ENCODE measurements at places on chromosomes 11 and 22. TPM values are rescaled to one million over a fixed set of nuclear protein-coding genes. Genes with fewer than 3 reads are reported as not detected.
A peak's percentile ranks its signal among the peaks of the same experiment; 100 is the strongest.

The TRAPPC4 gene
- total RNA-seq = 82.6 TPM

The OSM gene
- total RNA-seq = 1.2 TPM

The BTBD18 gene
- total RNA-seq = not detected

The NXPE4 gene
- total RNA-seq = 0.63 TPM

The KCNJ5 gene
- total RNA-seq = 6.5 TPM

The ART5 gene
- not detected for total RNA-seq

The IGLL1 gene
- total RNA-seq = not detected

The TMEM191C gene
- 1.4 TPM for total RNA-seq

The MYO7A gene
- total RNA-seq = 10.7 TPM

The ATG2A gene
- 26.9 TPM for total RNA-seq

The CNTN5 gene
- 0.66 TPM for total RNA-seq

- H3K4me3 ChIP-seq = no peak overlapping the region
- DNase-seq = no peak
- H3K27me3 ChIP-seq = no peaks in the 10 kb centered on the region
- H3K4me1 ChIP-seq = no peaks in the 10 kb centered on the region
- no peak overlapping the region for H3K27ac ChIP-seq
- H3K36me3 ChIP-seq = no peaks in the 10 kb centered on the region
Observed at GRCh38 chr11:28819741-28820140, 711.6 kb downstream of the METTL15 start.

GRCh38 chr11:18056561-18057181 is 10.6 kb upstream of the TPH1 start:
- H3K4me1 ChIP-seq = no peaks in the 10 kb centered on the region
- H3K27ac ChIP-seq = no peak overlapping the region
- no peak overlapping the region for H3K4me3 ChIP-seq
- no peaks in the 10 kb centered on the region for H3K27me3 ChIP-seq

- H3K27me3 ChIP-seq = no peaks in the 10 kb centered on the region
- no peaks in the 10 kb centered on the region for H3K36me3 ChIP-seq
- no peak overlapping the region for H3K4me3 ChIP-seq
- DNase-seq = no peak
- H3K27ac ChIP-seq = no peak overlapping the region
Observed at GRCh38 chr22:19275104-19275503, 16.4 kb downstream of the CLTCL1 start.

- DNase-seq = no peak
- peak overlapping the region; percentile 22 for H3K4me3 ChIP-seq
- no peaks in the 10 kb centered on the region for H3K27me3 ChIP-seq
- peaks cover 9% of the 10 kb centered on the region for H3K4me1 ChIP-seq
Observed at GRCh38 chr22:26485013-26485412, 1.3 kb downstream of the SRRD start.

- H3K4me1 ChIP-seq = peaks cover 2% of the 10 kb centered on the region
- no peaks in the 10 kb centered on the region for H3K27me3 ChIP-seq
- no peak overlapping the region for H3K4me3 ChIP-seq
- H3K27ac ChIP-seq = no peak overlapping the region
- peaks cover 2% of the 10 kb centered on the region for H3K36me3 ChIP-seq
Observed at GRCh38 chr11:121304759-121305158, 12.2 kb downstream of the SC5D start.

GRCh38 chr22:45292731-45293442 is 8.1 kb downstream of the UPK3A start:
- no peak for DNase-seq
- no peaks in the 10 kb centered on the region for H3K4me1 ChIP-seq
- no peak overlapping the region for H3K27ac ChIP-seq
- H3K4me3 ChIP-seq = no peak overlapping the region

DNA sequence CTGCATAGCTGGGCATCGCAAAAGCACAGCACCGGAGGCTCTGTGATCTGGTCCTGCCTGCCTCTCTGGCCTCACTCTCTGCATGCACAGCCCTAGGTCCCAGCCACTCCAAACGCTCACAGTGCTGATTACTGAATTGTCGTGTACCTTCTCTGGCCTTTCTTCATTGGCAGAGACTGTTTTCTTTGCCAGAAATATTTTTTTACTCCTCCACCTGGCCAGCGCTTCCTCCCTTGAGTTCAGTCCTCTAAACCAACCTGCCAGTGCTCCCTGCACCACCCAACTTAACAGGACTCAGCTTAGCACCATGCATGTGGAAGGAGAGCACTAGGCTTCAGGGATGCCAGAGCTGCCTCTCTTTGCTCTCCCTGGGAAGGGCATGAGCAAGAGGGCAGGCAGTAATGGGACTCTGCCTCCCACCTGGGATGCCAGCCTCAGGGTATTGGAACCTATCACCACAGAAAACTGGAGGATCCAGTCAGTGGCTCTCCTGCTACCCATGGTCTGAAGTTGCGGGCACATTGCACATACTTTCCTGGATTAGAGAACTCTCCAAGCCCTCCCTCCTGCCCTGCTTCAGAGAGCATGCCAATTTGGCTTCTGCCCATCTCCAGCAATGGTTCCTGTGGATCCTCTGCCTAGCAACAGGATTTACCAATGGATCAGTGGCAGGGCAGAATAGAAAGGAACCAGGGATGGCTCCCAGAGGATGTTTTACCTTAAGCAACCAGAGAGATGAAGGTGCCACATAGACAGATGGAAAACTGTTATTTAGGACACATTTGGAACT is 37.0 kb upstream of the GNAZ start:
- H3K4me1 ChIP-seq = no peaks in the 10 kb centered on the region
- DNase-seq = no peak
- H3K4me3 ChIP-seq = no peak overlapping the region
- no peaks in the 10 kb centered on the region for H3K36me3 ChIP-seq
- H3K27me3 ChIP-seq = no peaks in the 10 kb centered on the region

GRCh38 chr22:21758091-21758864 is 22.7 kb upstream of the YPEL1 start:
- no peak for DNase-seq
- H3K27ac ChIP-seq = no peak overlapping the region
- H3K27me3 ChIP-seq = no peaks in the 10 kb centered on the region
- H3K4me3 ChIP-seq = no peak overlapping the region

- no peaks in the 10 kb centered on the region for H3K4me1 ChIP-seq
- H3K27ac ChIP-seq = no peak overlapping the region
- no peak for DNase-seq
- H3K4me3 ChIP-seq = no peak overlapping the region
Observed at GRCh38 chr11:85316967-85317366, 310.2 kb downstream of the DLG2 start.

GRCh38 chr11:12897390-12897789 is 111.7 kb upstream of the RASSF10 start:
- no peaks in the 10 kb centered on the region for H3K4me1 ChIP-seq
- no peaks in the 10 kb centered on the region for H3K36me3 ChIP-seq
- no peak overlapping the region for H3K4me3 ChIP-seq

DNA sequence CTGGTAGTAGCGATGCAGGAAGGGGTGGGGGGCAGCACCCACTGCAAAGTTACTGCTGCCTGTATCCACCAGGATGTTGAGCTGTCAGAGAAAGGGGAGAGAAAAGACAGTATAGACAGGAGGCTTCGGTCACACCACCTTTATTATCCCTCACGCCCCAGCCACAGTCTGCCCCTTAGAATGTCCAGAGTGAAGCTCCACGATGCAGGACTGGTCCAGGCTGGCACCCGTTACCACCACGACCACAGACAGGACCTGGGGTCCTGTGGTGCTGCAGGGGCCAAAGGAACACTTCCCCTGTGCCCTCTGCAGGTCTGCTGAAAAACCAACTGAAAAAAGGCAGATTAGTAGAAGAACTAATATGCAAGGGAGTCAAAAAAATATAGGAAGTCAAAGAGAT is 5.7 kb downstream of the BACE1-AS start:
- H3K27ac ChIP-seq = no peak overlapping the region
- H3K27me3 ChIP-seq = no peaks in the 10 kb centered on the region
- no peak overlapping the region for H3K4me3 ChIP-seq
- peaks cover 5% of the 10 kb centered on the region for H3K36me3 ChIP-seq
- H3K4me1 ChIP-seq = peaks cover 19% of the 10 kb centered on the region

GRCh38 chr11:17610085-17610894 is 63.2 kb downstream of the OTOG start:
- no peak overlapping the region for H3K4me3 ChIP-seq
- no peaks in the 10 kb centered on the region for H3K27me3 ChIP-seq
- H3K27ac ChIP-seq = no peak overlapping the region
- DNase-seq = no peak
- H3K36me3 ChIP-seq = no peaks in the 10 kb centered on the region
- no peaks in the 10 kb centered on the region for H3K4me1 ChIP-seq

DNA sequence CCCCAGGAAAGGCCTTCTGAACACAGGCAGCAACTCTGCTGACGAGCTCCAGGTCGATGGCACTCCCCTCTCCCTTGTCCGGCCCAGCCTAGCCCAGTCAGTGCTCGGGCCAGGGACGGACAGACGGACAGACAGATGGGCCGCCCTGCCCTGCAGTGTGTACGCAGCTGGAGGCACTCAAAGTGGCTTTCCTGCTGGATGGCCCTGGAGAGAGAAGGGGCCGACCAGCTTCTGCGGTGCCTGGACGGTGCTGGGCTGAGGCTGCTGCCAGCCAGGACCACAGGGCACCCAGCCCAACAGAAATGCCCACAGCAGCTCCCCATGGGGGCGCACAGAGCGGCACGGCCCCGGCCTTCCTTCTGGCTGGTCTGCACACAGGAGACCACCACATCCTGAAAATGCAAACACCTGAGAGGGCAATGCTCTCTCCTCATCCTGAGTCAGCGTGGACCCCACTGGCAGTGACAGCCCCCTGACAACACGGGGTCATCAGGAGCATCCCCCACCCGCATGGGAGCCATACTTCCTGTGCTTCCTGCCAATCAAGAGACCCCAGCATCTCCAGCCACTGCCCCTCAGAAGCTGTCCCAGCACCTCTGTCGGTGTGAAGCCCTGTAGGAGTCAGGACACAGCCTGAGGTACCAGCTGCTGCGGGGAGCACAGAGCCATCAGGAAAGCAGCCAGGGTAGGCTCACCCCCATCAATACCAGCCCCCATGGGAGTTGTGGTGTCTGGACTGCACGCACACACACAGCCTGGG is 692 bp upstream of the MOB2 start:
- H3K27me3 ChIP-seq = no peaks in the 10 kb centered on the region
- no peaks in the 10 kb centered on the region for H3K4me1 ChIP-seq
- DNase-seq = no peak
- H3K27ac ChIP-seq = no peak overlapping the region
- H3K36me3 ChIP-seq = no peaks in the 10 kb centered on the region

GRCh38 chr11:68724293-68724692 is 27.0 kb downstream of the TESMIN start:
- no peak for DNase-seq
- no peaks in the 10 kb centered on the region for H3K27me3 ChIP-seq
- no peak overlapping the region for H3K4me3 ChIP-seq
- H3K27ac ChIP-seq = no peak overlapping the region
- H3K4me1 ChIP-seq = no peaks in the 10 kb centered on the region

DNA sequence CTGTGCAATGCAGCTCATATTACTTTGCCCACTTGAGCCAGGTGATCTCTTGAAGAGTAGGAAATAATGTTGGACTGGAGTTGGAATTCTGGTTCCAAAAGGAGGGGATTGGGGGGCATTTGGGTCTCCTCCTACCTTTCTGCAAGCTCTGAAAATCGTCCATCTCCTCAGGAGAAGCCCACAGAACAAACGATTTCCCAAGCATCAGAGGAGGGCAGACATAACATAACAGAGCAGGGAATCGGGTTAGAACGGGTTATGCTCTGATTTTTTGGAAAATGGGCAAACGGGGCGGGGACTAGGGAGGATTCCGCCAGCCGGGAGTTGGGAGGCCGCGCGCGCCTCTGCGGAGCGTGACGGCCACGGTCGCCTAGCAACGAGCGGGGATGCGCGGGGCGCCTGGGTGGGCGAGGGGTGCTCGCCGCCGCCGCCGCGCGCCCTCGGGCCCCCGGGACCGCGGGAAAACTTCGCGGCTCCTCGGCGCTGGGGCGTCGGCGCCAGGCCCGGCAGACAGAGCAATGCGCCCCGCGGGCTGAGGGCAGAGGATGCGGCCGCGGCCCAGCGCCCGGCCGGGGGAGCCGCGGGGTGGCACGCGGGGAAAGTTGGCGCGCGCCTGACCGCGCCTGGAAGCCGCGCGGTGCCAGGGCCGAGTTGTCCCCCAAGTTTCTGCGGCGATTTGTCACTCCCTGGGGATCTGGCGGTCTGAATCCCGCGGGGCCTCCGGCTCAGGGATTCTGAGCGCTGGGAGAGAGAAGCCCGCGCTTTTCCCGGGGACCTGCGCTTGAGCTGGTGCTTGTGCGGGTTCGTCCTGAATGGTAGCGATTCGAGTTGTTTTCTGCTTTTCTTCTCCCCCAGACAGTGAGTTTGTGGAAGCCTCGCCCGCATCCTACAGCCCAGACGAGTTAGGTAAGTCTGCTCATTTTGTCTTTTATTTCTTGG is 27.8 kb upstream of the AMOTL1 start:
- no peak overlapping the region for H3K27ac ChIP-seq
- H3K4me1 ChIP-seq = peaks cover 3% of the 10 kb centered on the region
- DNase-seq = peak; percentile 74
- H3K27me3 ChIP-seq = no peaks in the 10 kb centered on the region
- H3K36me3 ChIP-seq = no peaks in the 10 kb centered on the region

- H3K27me3 ChIP-seq = no peaks in the 10 kb centered on the region
- no peaks in the 10 kb centered on the region for H3K36me3 ChIP-seq
- H3K27ac ChIP-seq = no peak overlapping the region
Observed at GRCh38 chr22:37095113-37095512, 14.4 kb downstream of the TMPRSS6 start.

DNA sequence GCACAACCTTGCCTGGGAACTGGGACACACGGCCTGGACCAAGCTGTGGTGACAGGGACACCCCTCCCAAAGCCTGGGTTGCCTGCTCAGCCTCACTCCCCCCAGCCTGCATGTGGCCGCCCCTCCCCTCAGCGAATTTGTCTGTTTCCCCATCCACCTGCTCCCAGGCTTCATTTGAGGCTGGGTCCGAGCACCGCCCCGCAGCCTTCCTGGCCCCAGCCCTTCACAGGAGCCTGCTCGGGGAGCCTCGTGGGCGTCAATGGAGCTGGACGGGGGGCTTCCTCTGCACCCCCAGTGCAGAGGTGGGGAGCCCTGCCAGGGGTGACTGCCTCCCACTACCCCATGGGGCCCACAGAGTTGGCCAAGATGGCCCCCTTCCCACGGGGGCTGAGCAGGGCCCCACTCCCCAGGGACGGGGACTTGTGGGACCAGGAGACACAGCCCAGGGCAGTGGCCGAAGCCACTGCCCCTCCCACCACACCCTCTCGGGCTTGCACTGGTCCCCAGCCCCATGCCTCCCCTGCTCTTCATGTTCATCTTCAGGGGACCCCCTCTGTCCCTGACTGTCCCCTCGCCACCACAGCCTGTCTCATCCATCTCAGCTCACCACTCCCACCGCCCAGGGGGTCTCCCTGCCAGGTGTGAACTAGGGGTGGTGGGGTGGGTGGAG is 91.7 kb downstream of the WNT7B start:
- peaks cover 8% of the 10 kb centered on the region for H3K27me3 ChIP-seq
- H3K27ac ChIP-seq = no peak overlapping the region
- no peaks in the 10 kb centered on the region for H3K4me1 ChIP-seq
- no peaks in the 10 kb centered on the region for H3K36me3 ChIP-seq

DNA sequence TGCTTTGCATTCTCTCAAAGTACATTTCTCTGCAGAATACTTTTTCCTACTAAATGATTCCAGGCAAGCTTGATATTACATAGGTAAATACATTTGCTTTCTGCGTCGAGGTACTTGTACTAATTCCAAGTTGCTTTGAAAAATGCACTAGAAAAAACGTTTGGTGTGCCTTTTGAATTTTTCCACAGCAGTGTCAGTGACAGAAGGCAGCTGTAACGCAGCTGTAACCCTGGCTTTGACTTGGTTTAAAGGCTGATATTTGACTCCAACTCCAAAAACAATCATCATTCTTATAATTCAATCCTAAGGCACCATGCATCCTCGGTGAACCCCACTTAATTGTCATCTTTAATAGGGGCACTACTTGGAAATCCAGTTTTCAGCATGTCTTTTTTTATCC is 125.0 kb downstream of the MAML2 start:
- H3K4me3 ChIP-seq = no peak overlapping the region
- DNase-seq = peak; percentile 79
- no peaks in the 10 kb centered on the region for H3K36me3 ChIP-seq

- H3K36me3 ChIP-seq = no peaks in the 10 kb centered on the region
- no peaks in the 10 kb centered on the region for H3K27me3 ChIP-seq
- H3K27ac ChIP-seq = no peak overlapping the region
Observed at GRCh38 chr11:94754335-94754734, 13.8 kb upstream of the AMOTL1 start.

Measured in kidney (tissue), 22 donors.